Fibroblast of skin of right biceps (primary cell): ENCODE measurements at places on chromosomes 13 and 19.
A peak's percentile ranks its signal among the peaks of the same experiment; 100 is the strongest.

- DNase-seq: peak; percentile 66
These were observed 3.4 kb upstream of the PRAM1 start for GRCh38 chr19:8505680-8506401.

GRCh38 chr19:55241143-55241934 lies 12.8 kb upstream of the TMEM86B start:
- DNase-seq: no peak

- DNase-seq: peak; percentile 10
These were observed 20.5 kb downstream of the CARS2 start for GRCh38 chr13:110685305-110686020.

DNA sequence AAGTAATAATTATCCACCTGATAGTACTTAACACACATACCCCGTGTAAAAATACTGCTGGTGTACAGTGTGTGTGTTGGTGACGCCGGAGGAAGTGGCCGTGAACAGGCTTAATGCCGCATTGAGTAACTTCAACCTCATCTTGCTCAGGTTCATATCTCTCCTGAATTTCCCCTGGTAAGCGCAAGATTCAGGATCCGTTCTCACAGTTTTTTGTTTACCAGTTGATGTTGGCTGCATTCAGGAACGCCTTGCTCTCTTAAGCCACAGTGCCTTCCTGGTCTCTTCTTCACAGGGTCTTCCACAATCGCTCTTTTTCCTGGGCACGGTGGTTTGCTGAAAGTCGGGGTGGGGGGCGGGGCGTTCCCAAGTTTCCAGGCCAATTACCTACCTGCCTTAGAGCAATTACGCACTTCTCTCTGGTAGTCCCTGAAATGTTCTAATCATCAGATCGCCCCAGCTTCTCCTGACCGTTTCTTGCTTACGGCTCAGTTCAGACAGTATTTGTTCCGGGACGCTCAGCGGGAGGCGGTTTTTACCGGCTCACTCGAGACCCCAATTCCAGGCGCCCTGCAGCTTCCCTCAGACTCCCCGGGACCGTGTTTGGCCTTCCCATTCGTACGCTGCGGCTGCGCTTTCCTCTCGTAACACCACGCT lies 706 bp upstream of the DNAJC3 start:
- DNase-seq: no peak

DNA sequence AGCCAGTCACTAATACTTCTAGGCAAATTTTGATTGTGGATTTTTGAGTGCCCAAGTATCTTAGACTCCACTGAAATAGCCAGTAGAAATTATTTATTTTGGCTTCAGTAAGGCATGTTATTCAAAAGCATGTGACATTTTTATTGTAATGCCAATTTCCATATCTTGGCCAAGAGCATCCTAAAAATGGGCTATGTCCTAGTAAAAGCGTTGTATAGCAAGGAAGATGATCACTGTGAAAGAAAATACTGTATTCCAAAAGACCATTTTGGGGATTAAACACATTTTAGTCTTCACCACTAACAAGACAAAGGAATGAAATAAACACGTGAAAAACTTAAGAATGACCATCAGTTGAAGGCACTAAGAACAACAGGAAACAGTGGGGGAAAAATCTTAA lies 149.1 kb downstream of the NUFIP1 start:
- no peak for DNase-seq

- DNase-seq: no peak
These were observed 14.3 kb downstream of the PEPD start for GRCh38 chr19:33507021-33507956.

DNA sequence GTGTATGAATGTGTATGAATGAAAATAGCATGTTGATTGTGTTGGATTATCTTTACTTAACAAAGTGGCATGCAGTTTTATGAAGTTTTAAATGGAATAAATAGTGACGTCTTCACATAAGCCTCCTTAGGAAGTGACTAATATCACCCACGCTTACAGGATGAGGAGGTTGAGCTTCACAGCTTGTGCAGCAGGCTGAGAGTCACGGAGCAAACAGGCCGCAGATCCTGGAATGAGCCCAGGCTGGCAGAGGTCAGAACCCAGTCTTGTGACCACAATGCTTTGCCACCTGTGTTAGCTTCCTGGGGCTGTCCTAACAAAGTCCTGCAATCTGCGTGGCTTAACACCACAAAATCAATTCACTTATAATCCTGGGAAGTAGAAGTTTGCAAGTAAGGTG lies 20.8 kb downstream of the LAIR2 start:
- DNase-seq: no peak

GRCh38 chr19:19523177-19523576 lies 5.5 kb upstream of the YJEFN3 start:
- no peak for DNase-seq

DNA sequence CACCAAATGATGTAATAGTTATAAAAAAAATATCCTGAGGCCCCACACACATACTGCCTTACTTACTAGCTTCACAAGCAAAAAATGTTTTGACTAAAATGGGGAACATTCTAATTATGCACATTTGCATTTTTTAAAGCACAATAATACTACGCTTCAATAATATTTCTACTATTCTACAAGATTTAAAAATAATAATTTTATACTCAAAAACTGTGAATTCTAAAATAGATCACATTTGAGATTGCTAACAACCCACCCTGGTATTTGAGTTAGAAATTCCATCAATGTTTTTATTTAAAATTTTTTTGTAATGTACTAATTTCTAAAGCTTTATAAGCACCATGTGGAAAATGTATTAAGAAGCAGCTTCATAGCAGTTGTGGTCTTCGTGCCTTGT lies 24.2 kb downstream of the CCDC169 start:
- no peak for DNase-seq

DNA sequence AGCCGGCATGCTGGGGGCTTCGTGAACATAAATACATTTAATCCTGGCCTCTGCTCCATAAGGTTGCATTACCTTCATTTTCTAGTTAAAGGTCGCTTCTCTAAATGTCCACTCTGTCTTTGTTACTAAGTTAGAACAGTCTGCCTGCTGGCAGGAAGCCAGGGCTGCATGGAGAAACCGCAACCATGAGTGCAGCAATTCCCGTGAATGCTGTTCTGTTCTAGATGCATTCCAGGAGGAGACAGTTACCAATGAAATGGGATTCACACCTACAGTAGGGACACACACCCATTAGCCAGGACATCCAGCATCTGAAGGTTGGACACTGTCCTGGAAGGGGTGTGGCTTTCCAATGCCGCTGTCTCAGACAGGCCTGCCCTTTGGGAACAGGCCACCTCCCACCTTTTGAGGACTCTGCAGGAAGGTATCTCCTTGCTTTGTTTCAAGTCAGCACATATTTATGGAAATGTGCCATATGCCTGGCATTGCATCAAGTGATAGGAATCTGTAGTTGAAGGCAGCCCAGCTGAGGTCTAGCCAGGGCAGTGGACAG lies 129.7 kb downstream of the SLC7A1 start:
- peak; percentile 82 for DNase-seq
